ENCODE measurements at places on chromosomes 12 and 14.

GRCh38 chr12:107066691-107067090 is 26.7 kb downstream of the CRY1 start:
- no peak for DNase-seq

GRCh38 chr14:45181329-45181728 is 45.6 kb downstream of the FANCM start:
- no peak for DNase-seq

- no peak for DNase-seq
Observed at GRCh38 chr12:49512546-49512945, 26.3 kb upstream of the KCNH3 start.

- peak; percentile 36 for DNase-seq
Observed at GRCh38 chr14:24143511-24143910, 2.1 kb upstream of the EMC9 start.

DNA sequence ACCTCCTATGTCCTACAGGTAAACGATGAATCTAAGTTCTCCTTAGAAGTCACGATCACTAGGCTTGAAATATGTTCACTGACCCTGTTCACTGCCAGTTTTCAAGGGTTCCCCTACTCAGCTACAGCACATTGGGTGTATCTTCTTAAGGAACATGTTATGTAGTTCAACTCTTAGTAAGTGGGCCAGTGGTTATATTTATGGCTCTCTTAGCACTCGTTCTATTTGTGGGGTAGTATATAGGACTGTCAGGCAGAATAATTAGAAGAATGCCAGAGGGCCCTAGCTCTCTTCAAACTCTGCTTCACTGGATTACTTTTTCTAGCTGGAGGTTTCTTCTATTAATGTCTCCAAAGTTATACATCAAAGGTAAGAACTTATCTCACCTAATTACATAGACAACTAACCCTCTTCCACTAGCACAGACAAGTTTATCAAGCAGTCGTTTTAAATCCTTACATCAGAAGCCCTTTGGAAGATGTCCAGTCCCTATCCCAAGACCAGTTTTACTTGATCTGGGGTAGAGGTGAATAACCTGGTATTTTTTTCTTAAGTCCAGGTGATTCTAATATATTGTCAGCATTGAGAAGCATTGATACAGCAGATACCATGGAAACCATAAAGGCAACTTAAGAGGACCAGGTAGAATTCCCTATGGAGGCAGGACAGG is 39.6 kb downstream of the ZFYVE26 start:
- no peak for DNase-seq

- DNase-seq, result no peak
Observed at GRCh38 chr14:105292826-105293711, 7.7 kb downstream of the BRF1 start.

- DNase-seq, result peak; percentile 82
Observed at GRCh38 chr14:91377700-91378652, 39.6 kb downstream of the CCDC88C start.

- no peak for DNase-seq
Observed at GRCh38 chr14:31897581-31898186, 179.4 kb upstream of the ARHGAP5 start.

DNA sequence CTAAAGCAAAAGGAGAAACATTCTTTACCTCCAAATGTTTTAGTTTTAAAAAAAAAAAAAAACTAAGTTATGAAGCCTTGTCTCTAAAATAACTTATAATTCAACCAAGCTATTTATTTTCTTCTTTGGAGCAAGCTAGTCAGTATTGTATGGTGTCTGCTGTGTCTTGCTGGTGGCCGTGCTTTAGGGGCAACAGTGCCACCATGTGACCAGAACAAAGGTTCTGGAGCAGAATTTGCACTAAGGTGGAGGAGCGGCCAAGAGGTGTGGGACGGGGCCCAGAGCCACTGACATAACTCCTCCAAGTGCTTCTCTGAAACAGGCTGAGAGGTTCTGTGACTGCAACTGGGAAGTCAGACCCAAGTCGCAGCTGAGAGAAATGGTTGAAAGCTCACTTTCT is 4.5 kb downstream of the FICD start:
- no peak for DNase-seq

GRCh38 chr12:102023343-102023930 is 38.4 kb downstream of the WASHC3 start:
- DNase-seq, result no peak

DNA sequence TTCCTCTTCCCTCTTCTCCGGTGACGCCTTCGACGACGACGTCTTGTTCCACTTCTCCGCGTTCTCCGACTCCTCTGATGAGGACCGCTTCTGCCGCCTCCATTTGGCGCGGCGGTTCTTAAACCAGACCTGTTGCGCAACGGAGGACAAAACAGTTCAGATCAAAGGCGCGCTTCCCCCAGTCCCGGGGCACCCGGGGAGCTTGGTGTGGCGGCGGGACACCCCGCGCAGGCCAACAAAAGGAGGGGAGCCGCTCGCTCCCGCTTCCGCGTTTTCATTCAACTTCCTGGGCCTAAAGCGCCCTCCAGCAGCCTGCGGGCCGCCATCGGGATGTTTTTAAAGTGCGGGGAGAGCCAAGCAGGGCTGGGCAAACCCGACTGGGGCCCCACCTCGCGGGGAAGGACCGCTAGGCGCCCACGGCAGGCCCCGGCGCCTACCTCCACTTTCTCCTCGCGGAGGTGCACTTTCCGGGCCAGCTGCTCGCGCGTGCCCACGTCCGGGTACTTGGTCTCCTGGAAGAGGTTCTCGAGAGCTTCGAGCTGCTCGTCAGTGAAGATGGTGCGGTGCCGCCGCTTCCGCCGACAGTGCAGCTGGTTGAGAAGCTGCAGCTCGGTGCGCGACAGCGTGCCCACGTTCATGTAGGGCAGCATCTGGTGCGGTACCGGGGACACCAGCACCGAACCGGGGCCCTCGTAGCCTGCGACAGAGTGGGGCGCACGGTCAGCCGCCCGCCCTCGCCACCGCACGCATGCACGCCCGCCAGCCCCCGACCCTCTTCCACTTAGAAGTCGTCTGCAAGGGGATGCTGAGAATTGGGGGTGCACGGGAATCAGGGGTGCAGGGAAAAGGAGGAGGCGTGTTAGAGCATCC is 1.2 kb downstream of the GSC start:
- DNase-seq, result peak; percentile 65

- no peak for DNase-seq
Observed at GRCh38 chr12:21370845-21371449, 1.8 kb upstream of the IAPP start.

GRCh38 chr12:132279184-132279889 is 50.1 kb downstream of the GALNT9 start:
- DNase-seq, result no peak

DNA sequence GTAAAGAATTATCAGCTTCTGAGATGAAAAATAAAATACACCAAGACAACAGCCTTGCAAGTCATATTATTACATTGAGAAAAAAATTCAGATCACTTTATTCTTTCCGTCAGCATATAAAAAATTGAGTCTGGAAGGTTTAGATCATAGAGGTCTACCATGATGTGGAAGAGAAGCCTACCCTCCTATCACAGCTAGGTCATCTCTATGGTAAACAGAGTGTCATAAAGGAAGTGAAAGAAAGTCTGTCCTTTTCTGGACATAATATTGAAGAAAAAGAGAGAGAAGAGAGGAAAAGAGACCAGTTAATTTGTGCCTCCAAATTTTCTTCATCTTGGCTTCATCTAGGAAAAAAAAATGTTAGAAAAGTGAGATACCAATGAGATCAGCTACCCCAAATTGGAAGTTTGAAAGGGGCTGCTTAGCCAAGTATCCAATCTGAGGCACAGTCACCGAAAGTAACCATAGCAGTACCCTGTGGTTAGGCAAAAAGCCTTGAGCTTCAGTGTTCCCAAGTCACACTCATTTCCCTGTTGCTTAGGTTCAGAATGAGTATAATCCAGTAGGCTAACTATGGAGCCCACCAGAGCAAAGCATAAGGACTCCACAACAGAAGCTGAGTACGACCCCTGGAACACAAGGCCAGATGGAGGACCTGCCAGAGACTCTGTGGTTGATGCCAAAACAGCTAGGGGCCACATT is 38.1 kb downstream of the DUSP6 start:
- DNase-seq, result no peak

GRCh38 chr14:78863143-78863542 is 693.0 kb downstream of the NRXN3 start:
- no peak for DNase-seq

GRCh38 chr12:106580671-106581508 is 1.9 kb upstream of the RFX4 start:
- DNase-seq, result no peak

- DNase-seq, result no peak
Observed at GRCh38 chr12:90280033-90280432, 571.4 kb upstream of the ATP2B1 start.

DNA sequence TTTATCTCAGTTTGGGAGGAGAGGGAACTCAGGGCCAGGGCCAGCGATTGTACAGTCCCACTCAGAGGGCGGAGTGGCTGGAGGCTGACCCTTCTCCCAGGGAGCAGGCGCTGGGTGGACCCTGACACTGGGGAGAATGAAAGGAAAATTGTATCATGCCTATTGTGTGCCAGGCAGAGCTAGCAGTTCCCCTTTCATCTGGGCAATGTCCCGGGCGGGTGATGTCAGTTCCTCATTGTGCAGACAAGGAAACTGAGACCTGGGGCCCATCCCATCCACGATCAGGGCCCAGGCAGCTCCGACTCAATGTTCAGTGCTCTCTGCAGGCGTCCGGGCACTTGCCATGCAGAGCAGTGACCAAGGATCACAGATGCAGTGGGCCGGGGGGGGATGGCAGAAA is 101.9 kb upstream of the RTL1 start:
- DNase-seq, result peak; percentile 74

DNA sequence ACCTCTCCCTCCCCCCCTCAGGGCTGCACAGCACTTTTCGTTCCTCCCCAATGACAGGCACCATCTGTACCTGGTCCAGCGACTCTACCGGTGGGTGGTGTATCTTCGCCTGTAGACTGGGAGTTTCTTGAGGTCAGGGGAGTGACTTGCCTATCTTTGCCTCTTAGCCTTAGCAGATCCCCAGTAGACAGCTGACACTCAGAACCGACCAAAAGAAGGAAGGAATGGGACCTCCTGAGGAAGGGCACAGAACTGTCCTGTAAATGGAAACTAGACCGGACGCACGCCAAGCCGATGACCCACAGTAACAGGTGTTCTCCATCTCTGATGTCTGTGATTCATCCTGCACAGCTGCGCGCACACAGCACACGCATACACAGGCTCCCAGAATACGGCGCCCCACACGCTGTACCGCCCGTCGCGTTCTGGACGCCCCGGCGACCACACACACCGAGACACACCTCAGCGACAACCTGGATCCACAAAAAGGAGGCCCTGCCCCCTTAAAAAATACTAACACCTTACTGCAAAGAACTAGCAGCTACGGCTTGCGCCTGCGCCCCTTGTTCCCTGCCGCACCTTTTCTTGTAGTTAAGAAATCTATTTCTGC is 673 bp upstream of the TTC9 start:
- DNase-seq, result peak; percentile 85

DNA sequence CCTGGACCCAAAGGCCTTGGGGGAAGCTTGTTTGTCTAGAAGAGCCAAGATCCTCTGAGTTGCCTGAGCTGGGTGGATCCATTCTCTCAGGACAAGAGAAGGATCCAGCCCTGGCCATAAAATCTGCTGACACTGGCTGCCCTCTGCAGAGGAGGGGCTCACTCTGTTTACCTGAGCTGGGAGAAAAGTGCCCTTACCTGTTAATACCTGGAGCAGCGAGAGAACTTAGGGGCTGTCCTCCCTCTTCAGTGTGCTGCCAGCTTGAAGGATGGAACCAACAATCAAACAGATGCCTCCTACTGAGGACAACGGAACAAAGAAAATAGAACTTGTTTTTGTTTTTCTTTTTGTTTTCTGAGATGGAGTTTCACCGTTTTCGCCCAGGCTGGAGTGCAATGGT is 7.3 kb upstream of the KRT7 start:
- peak; percentile 14 for DNase-seq

DNA sequence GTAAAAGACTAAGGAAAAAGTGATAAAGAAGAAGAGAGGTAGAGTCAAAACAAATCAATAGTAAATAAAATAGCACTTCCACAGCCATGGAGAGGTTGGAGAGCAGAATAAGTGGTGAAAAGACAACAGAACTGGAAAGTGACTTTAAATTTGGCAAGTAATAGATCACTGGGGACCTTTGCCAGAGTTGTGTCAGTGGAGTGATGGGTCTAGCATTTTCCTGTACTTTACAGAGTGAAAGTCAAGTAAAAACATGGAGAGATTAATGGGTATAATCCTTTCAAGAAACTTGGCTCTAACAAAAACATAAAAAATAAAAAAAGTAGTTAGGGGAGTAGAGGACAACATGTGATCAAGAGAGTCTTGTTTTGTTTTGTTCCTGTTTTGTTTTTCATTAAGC is 502.2 kb upstream of the RPL10L start:
- DNase-seq, result no peak

GRCh38 chr12:40106655-40107054 is 774 bp upstream of the SLC2A13 start:
- DNase-seq, result no peak

- no peak for DNase-seq
Observed at GRCh38 chr14:93702946-93703345, 85.3 kb downstream of the PRIMA1 start.

- DNase-seq, result no peak
Observed at GRCh38 chr14:32129124-32129523, 52.0 kb downstream of the ARHGAP5 start.

- DNase-seq, result no peak
Observed at GRCh38 chr12:2324387-2324786, 271.6 kb downstream of the CACNA1C start.

DNA sequence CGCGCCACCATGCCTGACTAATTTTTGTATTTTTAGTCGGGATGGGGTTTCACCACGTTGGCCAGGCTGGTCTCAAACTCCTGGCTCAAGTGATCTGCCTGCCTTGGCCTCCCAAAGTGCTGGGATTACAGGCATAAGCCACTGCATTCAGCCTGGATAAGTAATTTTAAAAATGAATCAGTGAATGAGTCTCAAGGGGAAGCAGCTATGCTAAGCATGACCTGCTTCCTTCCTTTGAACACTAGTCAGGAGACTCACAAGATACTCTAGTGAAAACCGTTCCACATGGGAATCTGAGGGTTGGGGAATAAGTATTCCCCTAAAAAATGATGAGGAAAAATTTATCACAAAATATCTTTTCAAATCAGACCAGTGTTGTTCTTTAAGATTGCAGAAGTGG is 10.7 kb upstream of the FAM234B start:
- no peak for DNase-seq

- DNase-seq, result no peak
Observed at GRCh38 chr12:66952668-66953067, 273.8 kb upstream of the GRIP1 start.

- no peak for DNase-seq
Observed at GRCh38 chr12:4311776-4312175, 9.2 kb upstream of the TIGAR start.

All from spleen (tissue), 13 donors.